ENCODE measurements at places on chromosomes 11 and 22.

- no peak for DNase-seq
These were observed 106.3 kb upstream of the PITPNB start for GRCh38 chr22:28025333-28025732.

DNA sequence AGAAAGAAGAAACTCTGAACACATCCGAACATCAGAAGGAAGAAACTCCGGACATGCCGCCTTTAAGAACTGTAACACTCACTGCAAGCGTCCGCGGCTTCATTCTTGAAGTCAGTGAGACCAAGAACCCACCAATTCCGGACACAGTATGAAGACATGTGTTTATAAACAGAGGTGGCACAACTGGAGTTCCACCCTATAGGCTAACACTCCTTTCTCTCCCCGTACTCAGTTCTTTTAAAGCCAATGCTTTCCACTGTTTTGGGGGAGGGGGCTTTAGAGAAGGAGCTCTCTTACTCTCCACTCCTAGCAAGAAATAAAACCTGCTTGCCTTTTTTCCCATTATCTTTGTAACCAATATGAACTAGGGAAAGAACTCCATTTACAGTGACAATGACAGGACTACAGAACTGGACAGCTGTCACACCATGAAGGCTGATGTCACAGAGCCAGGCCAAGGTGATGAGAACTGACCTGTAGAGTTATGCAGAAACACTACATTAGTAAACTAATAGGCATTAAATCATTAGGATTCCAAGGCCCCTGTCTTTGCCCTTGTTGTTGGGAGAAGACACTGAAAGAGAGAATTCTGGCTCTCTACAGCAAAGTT is 733 bp downstream of the TRIM5 start:
- DNase-seq: no peak

- no peak for DNase-seq
These were observed 111.0 kb downstream of the RAB38 start for GRCh38 chr11:88064097-88064705.

- DNase-seq: no peak
These were observed 5.5 kb downstream of the CAPN1 start for GRCh38 chr11:65187146-65187675.

GRCh38 chr11:28983780-28984179 is 875.6 kb downstream of the METTL15 start:
- no peak for DNase-seq

DNA sequence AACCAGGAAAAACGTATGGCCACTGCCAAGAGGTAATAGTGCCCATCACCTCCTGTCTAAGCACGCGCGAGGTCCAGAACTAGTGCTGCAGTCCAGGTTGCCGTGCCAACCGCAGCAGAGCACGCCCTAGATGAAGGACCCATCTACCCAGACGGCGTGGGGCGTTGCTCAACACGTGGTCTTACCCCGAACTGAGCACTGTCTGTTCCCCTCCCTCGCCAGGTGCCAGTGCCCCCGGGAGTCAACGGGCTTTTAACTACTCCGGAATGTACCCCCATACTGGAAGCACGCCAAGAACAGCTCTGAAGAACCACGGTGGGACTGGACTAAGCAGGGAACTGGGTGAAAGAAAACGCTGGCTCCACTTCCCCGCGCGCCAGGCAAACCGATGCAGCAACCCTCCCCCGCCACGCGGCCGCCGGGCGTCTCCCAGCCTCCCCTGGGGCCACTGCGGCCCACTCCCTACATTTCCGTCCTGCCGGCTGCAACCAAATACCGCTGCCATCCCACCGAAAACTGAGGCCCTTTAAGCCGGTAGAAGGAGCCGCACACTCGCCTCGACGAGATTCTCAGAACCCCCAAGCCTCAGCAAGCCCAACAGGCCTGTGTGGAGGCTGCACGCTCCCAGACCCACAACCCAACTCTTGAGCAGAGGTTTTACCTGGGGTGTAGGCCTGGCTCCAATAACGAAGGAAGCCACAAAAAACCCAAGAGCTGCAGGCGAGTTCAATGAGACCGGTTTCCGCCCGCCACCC is at the start of gene HSPA8:
HSPA8 (minus strand) TSS at position 734 of the 755 bp plus-strand sequence. CDS start 812 bp downstream, outside the sequence.
- peak; percentile 54 for DNase-seq

DNA sequence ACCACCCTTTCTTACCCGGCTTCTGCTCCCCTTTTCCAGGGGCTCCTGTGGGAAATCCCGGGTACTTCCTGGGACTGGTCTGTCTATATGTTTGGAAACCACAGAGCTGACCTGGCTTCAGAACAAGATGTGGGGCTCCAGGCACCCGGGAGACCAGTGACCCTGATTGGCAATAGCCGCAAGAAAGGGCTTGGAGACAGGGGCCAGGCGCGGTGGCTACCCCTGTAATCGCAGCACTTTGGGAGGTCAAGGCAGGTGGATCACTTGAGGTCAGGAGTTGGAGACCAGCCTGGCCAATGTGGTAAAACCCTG is 3.2 kb upstream of the NEAT1 start:
- no peak for DNase-seq
